Stimulated activated CD8-positive, alpha-beta memory T cell treated with anti-CD3 and anti-CD28 coated beads, Interleukin-12 subunit alpha, Interleukin-12 subunit beta, amount 100 ng/mL, for 4 hours (primary cell): ENCODE measurements at places on chromosomes 11 and 22.
A peak's percentile ranks its signal among the peaks of the same experiment; 100 is the strongest.

- DNase-seq, result no peak
These were observed 16.3 kb downstream of the HTR3A start for GRCh38 chr11:113991170-113991569.

DNA sequence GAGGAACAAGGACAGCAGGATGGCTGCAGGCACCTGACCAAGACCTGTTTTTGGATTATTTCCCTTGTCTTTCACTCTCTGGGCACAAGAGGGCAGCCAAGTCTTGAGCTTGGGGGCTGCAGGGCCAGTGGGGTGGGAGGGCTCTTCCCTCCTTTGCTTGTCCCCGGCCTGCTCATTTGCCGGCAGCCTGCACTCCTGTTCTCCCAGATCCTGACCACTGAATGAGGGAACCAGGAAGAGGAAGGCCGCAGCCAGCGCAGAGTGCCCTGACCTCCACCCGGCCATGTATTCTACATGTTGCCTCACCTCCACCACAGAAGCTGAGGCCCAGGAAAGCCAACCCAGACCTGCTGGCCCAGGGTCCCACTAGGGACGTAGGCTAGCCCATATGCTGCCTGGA lies 15.5 kb upstream of the NNMT start:
- DNase-seq, result no peak

- no peak for DNase-seq
These were observed 382 bp downstream of the C11orf54 start for GRCh38 chr11:93741882-93742226.

DNA sequence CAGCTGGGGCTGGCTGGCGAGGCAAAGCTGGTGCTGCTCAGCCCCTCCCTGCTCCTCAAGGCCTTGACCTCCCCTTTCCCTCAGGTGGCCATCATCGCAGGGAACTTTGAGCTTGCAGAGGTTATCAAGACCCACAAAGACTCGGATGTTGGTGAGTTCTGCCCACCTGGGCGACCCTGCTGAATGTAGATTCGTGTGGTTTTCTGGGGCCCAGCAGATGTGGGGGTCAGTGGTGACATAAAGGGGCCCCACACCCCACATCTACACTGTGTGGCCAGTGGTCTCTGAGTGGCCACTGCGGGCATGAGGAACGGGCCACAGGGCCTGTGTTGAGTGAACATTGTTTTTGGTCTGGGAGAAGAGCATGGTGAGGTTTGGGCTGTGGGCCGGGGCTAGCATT lies 11.9 kb downstream of the SHANK3 start:
- no peak for DNase-seq

DNA sequence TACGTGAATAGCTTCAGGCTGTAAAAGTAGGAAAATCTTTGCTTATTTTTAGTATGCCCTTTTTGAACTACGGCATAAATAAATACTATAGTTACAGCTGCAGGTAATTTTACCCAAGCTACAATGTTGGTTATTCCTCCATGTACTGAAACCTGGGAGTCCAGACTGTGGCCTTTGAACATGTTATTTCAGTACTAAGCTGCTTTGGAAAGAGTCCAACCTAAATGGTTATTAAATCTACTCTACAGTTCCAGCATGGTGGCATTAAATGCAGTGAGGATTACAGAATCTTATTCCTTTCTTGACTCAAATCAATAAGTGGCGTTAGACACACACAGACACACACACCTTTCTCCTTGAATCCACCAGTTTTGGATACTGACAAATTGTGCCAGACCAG lies 165.1 kb downstream of the MSANTD4 start:
- DNase-seq, result no peak

DNA sequence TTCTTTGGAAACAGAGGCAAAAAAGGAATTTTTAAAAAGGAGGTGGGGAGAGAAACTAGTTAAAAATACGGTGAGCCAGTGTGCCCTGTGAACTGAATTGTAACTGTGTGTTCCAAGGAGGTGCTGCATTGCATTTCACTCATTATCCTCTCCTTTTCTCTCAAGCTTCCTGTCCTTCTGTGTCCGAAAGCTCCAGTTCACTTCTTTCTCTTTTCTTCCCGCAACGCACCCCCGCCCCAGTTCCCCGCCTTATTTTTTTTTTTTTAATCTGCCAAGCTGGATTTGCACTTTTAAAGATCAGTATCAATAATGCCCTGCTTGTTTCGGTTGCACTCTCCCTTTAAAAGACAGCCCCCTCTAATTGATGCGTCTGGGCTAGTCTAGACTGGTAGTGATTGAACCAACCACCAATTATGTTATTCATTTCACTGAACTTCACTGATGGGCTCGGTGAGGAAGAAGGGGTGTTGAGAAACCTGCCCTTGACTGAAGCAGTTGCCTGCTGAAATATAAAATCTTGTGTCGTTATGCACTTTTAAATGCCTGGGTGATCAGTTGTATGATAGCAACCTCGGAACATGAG lies 18.5 kb downstream of the BLID start:
- no peak for DNase-seq

GRCh38 chr11:57348052-57348451 lies 9.9 kb downstream of the P2RX3 start:
- DNase-seq, result no peak

GRCh38 chr11:2133241-2134021 lies 5.8 kb downstream of the IGF2 start:
- no peak for DNase-seq

DNA sequence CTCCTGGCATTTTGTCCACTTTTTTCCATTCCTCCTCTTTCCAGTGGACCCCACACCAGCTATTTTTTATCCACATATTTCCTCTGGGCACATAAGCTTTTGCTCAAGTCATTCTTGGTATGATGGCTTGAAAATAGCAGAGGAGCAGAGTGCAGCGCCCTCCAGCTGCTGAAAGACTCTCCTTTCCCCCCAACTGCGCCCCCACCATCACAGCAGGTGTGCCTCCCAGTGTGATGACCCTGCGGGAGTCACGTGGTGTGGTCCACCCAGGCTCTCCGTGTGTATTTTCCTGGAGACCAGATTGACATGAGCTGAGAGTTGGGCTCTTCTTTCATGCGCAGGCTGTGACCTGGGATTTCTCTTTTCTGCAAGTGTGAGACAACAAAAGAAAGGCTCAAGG lies 1241.6 kb downstream of the TBC1D22A start:
- no peak for DNase-seq

DNA sequence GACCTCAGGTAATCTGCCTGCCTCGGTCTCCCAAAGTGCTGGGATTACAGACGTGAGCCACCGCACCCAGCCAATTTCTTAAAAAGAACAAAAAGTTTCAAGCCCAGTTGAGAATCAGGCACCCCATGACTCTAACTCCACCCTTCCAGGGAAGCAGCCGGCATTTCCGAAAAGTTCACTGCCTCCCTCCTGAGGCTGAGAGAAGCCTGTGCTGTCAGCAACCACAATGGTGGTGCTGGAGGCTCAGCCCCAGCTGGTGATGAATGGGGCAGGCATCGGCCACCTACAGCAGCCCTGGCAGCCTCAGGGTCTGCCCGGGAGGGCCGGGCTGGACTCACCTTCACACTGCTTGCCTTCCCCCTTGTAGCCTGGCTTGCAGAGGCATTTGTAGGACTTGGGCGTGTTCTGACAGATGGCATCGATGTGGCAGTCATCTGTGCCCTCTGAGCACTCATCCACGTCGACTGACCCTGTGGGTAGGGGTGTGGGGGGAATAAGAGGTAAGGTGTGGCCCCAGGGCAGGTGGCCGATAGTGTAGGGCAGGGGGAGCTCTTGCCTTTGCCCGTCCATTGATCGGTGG lies 4.3 kb downstream of the SCUBE1 start:
- DNase-seq, result no peak

DNA sequence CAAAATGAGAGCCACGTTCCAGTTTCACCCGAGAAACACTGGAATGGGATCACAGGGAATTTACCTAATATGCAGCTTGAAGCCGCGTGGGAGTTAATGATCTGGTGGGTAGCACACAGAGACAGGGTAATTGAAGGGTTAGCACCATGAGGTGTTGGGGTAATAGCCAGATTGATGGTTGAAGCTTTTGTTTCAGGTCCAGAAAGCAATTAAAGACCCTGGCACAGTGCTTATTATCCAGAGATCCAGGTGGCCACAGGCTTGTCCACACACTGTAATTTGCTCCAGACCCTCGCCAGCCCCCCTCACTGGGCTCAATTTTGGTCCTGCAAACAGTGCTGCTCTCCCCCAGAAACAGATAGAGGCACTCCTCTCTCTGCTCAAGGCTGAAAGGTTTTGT lies 282.5 kb upstream of the ISX start:
- no peak for DNase-seq

DNA sequence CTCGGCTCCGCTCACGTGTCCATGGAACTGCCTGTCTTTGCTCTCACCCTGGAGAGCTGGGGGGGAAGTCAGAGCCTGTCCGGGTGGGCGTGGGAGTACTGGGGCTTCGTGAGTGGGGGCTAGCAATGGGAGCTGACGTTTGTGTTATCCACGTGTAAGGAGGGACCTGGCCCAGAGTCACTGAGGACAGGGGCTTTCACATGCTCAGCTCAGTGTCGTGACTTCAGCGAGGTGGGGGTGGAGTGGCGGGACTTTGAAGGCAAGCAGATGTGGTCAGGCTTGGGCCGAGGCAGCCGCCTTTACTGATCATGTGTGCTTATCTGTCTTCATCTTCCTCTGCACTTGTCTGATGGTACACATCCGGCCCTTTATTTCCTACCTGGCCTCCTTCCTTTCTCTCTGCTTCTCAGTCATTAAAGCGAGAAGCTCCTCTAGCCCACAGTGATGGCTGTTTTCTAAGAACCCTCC lies 113.1 kb upstream of the NNMT start:
- DNase-seq, result peak; percentile 35

- no peak for DNase-seq
These were observed 7.1 kb downstream of the LARGE2 start for GRCh38 chr11:45929486-45930030.

GRCh38 chr11:75351541-75351790 lies at the start of gene ARRB1:
TSS of gene ARRB1 (minus strand) at chr11:75351661. CDS start at chr11:75351607, 54 bp downstream.
- DNase-seq, result peak; percentile 38
